Nucleus accumbens (tissue), 56 donors: ENCODE measurements at places on chromosomes 3 and 15.

DNA sequence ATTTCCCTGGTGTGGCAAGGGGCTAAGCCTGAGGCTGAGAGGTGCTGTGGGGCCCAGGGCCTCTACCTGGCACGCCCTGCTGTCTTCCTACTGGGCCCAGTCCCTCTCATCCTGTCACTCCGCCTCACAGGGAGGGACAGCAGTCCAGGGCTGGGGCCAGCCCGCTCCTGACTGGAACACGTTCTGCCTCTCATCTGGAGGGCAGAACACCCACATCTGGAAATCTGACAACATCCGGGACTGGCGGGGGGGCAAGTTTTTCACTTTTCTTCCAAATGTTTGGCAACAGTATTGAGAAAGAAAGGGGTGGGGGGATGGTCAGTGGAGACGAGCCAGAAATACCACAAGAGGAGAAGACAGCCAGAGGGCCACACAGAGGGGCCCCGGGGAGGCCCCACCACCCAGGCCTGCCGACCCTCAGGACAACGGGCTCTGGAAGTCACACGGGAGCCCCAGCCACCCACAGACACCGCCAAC, 1.8 kb upstream of the MYL3 start:
- no peak for DNase-seq

DNA sequence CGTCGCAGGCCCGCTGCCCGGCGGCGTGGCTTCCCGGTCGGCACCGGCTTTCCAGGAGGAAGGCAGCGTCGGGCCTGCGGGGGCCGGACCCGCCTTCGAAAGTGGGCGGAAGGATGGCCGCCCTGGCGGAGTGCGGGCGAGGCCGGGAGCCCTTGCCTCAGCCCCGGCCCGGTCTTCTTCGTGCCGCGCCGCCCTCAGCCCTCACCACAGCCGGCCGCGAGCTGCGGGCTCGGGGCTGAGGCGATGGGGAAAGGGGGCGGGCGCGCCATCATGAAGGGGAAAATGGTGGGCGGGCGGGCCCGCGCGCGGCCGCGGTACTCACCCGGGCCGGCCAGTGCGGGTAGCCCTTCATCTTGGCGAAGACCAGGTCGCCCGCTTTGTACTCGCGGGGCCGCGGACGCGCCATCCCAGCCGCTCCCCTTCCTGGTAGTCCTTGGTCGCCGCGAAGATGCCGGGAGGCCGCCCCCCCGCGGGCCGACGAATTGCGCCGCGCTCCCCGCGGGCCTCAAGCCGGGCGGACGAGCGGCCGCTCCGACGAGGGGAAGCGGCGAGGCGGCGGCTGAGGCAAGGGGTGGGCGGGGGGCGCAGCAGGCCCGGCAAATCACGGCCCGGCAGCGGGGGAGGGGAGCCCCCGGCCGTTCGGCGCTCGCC, 489 bp downstream of the HDGFL3 start:
- peak; percentile 39 for DNase-seq

GRCh38 chr3:8524249-8524648, 22.6 kb downstream of the LMCD1 start:
- DNase-seq, result no peak

DNA sequence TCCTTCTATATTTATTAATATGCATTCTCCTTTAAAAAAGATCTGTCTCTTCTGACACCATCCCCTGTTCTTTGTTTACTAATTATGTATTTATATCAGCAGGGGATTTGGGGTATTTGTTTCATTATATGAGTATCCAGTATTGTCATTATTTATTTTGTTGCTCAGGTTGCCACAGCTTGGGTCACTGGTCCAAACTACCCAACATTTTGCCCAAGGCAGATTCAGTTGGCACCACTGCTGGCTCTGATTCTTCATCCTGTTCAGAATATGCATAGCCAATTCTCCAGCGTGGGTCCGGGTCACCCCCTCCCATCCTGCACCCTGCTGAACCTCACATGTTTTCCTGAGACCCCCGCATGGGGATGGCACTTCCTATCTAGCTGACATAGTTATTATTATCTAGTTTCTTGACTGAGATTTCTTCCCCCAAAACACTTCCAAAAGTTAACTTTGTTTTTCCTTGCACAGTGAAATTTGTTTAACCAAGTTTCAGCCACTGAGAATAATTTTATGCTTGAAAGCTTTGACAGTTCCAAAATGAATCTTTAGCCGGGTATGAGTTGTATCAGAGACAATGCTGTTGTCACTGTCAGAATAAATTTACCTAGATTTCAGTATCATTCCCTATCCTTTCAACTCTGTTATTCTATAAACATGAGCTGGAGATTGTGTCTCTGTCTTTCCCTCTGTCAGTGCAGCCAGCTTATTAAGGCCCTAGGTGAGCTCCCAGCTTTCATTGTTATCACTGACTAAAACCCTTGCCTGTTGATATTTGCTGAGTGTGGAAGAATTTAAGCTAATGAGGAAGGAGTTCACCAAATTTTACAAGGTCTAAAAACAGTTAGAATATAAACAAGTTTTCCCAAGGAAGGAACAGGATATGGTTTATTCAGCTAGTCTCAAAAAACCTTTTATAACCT, 70.3 kb downstream of the TGFBR2 start:
- no peak for DNase-seq

- DNase-seq, result no peak
These were observed 27.2 kb downstream of the CYFIP1 start for GRCh38 chr15:22952796-22953579.

DNA sequence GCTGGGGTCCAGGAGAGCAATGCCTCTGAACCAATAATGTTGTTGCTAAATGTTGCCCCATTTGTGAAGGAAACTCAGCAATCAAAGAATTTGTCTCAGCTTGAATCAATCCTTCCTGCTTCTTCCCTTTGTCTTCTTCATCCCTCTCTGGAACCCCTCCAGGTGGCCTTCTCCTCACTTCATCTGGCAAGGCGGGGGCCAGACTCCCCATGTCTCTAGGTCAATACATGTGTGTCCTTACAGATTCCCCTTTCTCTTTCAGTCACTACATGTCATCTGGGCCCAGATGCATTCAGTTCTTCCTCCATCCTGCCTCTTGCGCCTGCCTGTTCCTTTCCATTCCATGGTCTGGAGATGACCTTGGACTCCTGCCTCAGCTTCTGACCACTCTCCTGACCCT, 8.0 kb upstream of the LTF start:
- DNase-seq, result no peak

DNA sequence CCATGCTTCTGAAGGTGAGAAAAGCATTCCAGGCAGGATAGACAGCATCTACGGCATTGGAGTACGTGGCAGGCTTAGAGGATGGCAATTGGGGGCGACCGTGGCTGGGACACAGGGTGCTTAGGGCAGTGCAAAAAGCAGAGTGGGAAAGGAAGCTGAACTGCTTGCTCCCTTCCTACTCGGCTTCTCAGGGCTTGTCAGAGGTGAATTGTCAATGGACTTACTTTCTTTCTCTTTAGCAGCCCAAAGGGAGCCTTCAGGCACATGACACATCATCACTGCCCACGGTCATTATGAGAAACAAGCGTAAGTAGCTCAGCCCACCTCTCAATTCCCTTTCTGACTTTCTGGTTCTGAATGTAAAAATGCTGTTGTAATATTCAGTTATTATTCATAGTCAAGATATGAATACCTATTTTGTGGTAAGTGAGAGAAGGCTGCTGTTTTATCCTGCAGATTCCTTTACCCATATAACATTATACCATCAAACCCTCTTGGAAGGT, 84.3 kb downstream of the KLHL25 start:
- DNase-seq, result no peak

DNA sequence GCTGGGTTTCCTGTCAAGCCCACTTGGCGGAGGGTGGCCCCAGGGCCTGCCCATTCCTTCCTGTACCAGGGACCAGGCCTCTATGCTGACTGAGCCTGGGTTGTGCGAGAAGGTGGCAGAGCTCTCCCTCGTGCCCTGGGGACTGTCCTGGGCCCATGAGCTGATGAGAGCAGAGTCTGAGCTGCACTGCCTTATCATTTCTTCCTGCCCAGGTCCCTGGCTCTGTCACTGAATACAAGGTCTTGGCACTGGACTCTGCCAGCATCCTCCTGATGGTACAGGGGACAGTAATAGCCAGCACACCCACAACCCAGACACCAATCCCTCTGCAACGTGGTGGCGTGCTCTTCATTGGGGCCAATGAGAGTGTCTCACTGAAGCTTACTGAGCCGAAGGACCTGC, 7.5 kb downstream of the MPI start:
- no peak for DNase-seq

DNA sequence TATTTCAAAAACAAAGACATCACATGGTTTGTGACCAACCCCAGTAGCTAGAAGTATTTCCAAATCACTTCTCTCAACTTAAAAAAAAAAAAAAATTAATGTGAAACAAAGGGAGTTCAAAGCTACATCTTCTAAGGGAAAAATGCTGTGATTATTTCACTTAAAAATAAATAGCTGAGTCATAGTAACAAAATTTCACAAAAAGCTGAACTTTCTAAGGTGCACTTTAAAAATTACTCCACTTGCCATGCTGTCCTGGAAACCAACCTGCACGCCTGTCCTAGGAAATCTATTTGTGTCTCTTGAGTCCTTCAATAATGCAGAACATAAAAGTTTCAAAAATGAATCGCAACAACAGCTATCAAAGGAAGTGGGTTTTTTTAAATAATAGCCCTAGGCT, 1.8 kb downstream of the ACAP2 start:
- no peak for DNase-seq

- no peak for DNase-seq
These were observed 1030.9 kb downstream of the NAALADL2 start for GRCh38 chr3:175890066-175890465.

GRCh38 chr15:39792844-39793335, 10.2 kb upstream of the FSIP1 start:
- DNase-seq, result no peak

- DNase-seq, result no peak
These were observed 66.5 kb downstream of the ARMC8 start for GRCh38 chr3:138253609-138254008.

DNA sequence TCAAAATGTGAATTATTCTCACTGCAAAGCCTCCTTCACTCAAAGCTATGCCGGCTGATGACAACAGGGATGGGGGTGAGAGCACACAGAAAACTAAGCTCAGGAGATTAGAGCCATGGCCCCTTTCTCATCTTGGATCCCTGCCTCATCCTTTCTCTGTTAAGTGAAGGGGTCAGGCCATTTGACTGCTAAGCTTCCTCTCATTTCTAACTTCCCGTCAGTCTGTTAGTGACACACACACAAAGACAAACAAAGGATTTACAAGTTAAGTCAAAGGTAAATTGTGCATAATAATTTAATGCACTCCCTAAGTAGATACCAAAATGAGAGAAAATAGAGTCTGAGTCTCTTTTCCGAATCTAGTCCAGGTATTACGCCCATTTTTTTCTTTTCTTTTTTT, 1.2 kb downstream of the SS18L2 start:
- no peak for DNase-seq

GRCh38 chr3:161914703-161915417, 418.3 kb downstream of the OTOL1 start:
- DNase-seq, result peak; percentile 29

GRCh38 chr3:123732447-123732846, 147.6 kb upstream of the HACD2 start:
- no peak for DNase-seq

- DNase-seq, result peak; percentile 79
These were observed at the start of gene SLC25A20 for GRCh38 chr3:48898383-48899234. Gene SLC25A20, minus strand, starts transcription at chr3:48898882. Its CDS starts 88 bp downstream, at chr3:48898794.

DNA sequence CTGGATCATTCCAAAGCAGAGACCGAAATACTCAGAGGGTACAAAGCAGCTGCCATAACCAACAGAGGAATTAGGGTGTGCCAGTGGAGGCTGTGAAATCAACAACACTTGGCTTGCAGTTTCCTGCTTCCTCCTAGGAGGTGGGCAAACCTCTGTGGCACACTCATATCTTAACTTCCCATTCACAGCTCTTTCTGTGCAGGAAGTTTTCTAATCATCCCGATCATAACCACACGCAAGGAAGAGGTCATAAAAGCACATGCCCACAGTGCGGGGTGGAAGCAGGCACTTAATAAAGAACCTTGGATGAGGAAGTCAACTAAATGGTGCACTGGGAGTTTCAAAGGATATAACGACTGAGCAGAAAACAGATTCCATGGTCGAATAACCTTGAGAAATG, 5.1 kb downstream of the SCAMP2 start:
- DNase-seq, result no peak

DNA sequence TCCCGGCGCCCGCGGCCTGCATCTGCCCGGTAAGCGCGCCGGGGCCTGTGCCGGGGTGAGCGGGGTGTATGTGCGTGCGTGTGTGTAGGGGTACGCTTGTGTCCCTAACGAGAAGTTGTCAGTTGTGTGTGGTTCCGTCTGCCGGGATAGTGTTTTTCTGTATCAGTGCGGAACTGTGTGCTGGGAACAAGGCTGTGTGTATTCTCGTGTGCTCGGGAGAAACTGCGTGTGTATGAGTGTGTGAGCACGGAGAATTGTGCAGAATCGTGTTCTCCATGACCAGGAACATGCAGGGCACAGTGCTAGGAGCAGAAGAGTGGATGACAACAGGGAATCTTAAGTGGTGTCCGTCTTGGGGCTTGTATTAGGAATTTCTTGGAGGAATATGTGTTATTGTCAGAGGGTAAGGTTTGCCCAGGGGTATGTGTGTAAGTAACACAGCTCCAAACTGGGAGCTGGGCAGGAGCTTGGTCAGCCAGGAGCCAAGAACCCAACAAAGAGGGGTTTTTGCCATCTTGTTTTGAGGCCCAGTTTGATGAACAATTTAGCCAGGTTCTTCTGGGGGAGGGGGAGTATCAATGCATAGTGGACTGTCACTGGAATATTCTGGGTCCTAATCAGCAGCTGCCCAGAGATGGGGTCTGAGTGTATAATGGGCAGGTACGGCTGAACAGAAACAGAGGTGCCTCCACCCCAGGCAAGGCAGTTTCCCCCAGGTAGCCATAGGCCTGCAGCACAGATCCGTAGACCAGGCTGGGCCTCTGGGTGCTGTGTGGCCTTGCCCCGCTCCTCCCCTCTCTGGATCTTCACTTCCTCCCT, 2.1 kb downstream of the ISL2 start:
- DNase-seq, result no peak

- DNase-seq, result no peak
These were observed 8.0 kb upstream of the SEMA3B start for GRCh38 chr3:50260942-50261441.

DNA sequence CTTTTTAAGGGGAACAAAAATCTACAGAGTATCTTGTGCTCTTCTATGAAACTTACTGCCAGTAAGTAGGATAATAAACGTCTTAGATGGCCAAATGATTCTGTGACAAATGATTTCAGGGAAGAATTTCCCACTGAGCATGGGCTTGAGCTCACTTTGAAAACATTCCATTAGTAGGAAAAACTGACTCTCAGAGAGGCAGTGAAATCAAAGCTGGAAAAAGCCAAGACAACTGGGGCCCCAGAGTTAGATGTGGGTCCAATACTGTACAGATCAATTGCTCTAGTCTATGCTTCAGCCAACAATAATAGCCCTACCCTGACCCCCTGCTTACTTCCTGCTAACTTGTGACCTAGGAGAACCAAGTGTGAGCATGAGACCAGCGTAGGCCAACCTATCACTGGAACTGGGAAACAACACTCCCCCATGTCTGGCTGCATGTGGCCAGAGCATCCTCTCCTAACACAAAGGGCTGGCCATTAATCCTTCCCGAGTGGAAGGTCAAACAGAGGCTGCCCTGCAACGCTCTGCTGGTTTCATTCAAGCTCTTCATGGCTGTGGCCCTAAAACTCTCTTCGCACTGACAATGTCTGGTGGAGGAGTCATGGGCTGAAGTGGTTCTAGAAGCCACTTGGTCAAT, 68.8 kb downstream of the FOXB1 start:
- DNase-seq, result no peak

GRCh38 chr3:50714946-50715345, 40.2 kb downstream of the DOCK3 start:
- DNase-seq, result no peak

GRCh38 chr15:50192164-50192563, 10.2 kb downstream of the SLC27A2 start:
- DNase-seq, result no peak

- no peak for DNase-seq
These were observed 38.4 kb downstream of the RASGRF1 start for GRCh38 chr15:79051941-79052731.

- DNase-seq, result no peak
These were observed 56.0 kb upstream of the CHRNA7 start for GRCh38 chr15:31974154-31974794.
